ENCODE measurements at places on chromosomes 3 and 15.

DNA sequence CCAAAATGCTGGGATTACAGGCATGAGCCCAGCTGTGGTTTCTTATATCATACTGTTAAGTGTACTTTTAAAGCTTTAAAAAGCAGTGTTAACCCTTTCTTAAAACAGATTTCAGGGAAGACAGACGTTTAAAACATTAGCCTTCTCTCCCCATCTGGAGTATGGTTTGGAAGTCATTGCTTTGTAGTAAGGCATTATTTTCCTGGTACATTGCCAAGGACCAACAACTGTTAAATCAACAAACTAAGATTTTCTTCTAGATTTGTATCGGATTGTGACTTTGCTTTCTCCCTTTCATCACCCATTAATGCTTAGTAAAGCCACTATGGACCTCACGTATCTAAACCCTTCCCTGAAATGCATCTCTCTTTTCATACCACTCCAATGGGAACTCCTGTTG, 50.5 kb downstream of the UBE2E1 start:
- DNase-seq, result peak; percentile 35

GRCh38 chr3:128683957-128684356, 33.3 kb upstream of the RPN1 start:
- DNase-seq, result no peak

- DNase-seq, result peak; percentile 53
Observed at GRCh38 chr3:189573004-189573403, 58.2 kb upstream of the TP63 start.

DNA sequence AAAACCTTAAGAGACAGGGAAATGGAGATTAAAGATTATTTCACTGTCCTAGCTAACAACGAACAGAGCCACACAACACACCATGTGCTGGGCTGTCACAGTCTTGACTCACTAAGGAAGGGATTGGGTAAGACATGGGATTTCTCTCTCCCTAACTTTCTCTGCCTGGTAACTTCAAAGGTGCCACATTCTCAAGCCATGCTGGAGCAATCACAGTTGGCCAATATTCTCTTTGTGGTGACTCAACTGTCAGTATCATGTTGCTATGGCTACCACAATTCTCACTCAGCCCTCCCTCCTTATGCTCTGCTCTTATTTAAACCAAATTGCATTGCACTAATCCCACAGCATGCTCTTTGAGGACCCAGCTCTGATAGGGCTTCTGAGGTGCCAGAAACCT, 74.0 kb downstream of the OXNAD1 start:
- DNase-seq, result peak; percentile 88

DNA sequence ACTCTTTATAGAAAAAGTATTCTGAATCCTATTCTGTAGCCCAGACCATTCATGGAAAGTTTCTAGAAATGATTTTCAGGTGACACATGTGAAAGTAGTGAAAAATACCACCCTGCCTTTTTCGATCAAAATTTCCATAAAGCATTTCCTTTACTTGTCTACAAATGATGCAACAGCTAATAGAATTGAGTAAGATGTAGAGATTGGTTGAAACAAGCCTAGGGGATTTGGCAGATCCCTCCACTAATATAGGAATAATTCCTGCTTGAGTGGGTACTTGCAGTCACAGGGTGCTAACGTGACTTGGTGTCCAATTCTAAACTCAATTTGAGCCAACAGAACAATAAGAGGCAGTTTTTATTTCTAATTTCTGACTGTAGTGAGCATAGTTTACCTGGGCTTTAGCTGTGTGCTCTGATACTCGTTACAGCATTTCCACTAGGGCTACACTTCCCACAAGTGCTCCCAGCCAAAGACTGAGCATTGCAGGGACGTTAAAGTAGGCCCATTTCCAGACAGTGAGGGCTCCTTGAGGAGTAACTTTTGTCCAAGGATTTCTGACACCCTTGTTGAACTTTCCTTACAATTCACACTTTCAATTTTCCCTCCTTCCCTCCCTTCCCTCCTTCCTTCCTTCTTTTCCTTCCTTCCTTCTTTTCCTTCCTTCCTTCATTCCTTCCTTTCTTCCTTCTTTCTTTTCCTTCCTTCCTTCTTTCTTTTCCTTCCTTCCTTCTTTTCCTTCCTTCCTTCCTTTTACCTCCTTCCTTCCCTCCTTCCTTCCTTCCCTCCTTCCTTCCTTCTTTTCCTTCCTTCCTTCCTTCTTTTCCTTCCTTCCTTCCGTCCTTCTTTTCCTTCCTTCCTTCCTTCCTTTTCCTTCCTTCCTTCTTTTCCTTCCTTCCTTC, 53.9 kb upstream of the TP63 start:
- no peak for DNase-seq

DNA sequence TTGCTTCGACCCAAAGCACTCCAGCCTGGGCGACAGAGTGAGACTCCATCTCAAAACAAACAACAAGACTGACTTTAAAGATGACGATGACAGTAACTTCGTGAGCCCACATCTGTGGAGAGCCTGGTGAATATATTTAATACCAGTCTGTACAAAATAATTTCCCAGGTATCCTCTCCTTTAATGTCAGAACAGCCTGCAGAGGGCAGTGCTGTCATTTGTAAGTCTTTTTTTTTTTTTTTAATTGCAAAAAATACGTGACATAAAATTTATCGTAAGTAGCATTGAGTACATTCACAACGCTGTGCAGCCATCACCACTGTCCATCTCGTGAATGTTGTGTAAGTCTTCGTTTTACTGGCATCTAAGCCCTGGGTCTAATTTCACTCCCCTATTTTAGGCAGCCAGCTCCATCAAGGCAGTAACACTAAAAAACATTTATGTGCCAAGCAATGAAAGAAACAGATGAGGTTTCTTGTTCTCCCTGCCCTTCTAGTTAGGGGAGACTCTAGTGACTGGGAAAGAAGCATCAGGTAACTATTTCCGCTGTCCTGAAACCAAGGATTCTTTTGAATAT, 1.4 kb downstream of the HTD2 start:
- DNase-seq, result peak; percentile 62

DNA sequence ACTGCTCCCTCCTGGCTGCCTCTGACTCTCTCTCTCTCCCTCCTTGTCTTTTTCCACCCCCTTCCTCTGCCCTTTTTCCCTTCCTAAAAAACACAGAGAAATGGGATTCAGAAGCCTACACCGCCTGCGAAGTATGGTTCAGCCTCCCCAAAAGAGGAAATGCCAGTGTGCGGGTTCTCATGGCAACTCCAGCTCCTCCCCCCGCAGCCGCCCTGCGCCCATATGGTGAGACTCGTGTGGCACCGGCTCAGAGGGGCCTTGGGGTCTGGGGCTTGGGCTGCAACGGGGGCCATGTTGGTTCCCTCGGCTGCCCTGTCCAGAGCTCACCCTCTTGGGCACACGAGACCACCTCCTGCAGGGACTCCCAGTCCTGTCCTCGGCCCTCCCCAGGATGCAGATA, 23.6 kb upstream of the LINGO1 start:
- peak; percentile 37 for DNase-seq

DNA sequence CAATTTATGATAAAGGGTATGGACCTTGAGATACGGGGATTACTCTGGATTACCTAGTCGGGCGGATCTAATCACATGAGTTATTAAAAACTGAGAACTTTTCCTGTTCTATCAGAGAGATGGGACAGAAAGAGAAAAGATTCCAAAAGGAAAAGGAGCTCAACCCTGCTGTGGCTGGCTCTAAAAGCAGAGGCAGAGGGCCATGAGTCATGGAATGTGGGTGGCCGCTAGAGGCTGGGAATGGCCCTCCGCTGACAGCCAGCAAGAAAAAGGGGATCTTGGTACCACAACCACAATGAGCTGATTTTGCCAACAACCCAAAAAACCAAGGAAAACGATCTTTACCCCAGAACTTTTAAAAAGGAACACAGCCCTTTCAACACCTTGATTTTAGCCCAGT, 210.0 kb downstream of the MAGI1 start:
- DNase-seq, result peak; percentile 65

DNA sequence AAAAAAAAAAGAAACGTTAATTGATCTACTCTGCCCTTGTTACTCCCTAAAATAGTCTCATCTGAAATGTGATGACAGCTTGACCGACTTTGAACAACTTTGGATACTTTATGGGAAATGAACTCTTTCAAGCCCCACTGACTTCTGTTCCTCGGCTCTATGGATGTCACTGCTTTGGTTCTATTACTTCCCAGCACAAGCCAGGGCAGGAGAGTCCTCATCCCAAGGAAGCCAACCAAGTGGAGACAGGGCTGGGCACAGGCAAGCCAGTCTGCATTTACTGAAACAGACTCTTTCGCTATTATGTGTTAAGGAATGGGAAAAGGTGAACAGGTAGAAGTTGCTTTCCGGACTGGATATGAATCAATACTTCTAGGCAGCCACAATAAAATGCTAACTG, 444.0 kb downstream of the FOXP1 start:
- DNase-seq, result no peak

GRCh38 chr3:25293736-25294135, 134.3 kb upstream of the RARB start:
- no peak for DNase-seq

DNA sequence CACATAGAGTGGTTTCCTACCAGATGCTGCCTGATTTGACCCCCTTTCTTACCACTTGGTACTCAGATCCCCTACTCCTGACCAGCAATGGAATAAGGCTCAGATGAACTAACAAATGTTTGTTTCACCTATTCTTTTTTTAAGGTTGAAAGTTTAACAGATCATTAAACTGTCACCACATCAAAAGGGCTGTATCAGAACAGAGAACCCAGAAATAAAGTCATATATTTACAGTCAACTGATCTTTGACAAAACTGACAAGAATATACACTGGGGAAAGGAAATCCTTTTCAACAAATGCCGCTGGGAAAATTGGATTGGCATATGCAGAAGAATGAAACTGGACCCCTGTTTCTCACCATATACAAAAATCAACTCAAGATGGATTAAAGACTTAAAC, 56.0 kb downstream of the GPR176 start:
- no peak for DNase-seq

DNA sequence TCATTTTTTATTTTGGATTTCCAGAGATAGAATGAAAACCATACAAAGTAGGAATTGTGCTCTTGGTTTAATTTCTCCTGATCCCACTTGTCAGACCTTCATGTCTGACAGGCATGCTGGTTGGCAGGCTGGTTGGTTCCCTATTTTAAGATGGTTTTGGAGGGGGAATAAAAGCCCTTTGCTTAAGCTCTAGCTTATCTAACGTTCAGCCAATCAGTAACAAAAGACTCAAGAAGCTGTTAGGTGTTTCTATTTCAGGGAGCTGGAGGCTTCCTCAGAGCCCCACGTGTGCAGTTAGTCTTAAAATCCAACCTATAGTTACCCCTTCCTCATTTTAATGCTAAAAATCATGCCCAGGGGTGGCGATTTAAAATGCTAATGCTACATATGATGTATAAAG, 40.5 kb upstream of the XIRP1 start:
- DNase-seq, result no peak

DNA sequence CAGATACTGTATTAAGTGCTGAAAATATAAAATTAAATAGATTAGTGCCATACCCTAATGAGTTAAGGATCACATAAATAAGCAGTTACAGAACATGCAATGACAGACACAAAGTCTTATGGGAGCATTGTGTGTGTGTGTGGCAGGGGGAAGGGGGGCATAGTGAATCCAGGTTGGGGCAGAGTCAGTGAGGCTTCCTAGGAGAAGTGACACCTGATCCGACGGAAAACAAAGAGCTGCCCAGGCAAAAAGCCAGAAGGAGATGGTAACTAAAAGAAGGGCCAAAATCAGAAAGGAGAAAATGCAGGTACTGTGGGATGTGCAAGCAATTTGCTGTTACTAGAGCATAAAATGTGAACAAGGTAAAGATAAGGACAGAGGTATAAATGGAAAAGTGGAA, 80.1 kb upstream of the CHRM5 start:
- no peak for DNase-seq
